ENCODE measurements at places on chromosomes 1 and 21.

DNA sequence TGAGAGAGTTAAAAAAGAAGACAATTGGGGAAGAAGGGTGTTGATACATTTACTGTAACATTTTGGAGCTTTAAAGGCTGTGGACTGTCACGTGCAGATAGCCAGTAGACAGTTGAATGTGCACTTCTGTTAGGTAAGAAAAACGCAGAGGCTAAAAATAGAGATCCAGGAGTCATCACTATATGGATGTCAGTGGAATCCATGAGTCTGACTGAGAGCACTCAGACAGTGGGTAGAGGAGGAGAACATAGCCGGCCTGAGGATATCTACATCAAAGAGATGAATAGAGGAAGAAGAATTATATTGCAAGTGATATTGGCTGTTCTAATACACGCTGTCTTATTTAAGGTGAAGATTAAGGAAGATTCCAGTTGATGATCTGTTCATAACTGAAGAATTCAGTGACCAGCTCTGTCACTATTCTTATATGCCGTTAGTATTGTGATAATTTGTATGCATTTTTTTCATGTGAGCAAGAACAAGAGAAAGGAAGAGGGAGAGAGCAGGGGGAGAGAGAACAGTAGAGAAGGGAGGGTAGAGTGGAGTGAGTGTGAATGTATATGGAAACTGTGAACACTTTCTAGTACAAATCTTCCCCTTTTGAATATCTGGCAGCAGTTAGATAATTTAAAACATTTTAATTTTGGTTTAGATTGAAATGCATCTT, 344.8 kb downstream of the CHRM3 start:
- DNase-seq, result no peak

GRCh38 chr1:85460555-85461088, 4.3 kb downstream of the DDAH1 start:
- DNase-seq, result no peak

DNA sequence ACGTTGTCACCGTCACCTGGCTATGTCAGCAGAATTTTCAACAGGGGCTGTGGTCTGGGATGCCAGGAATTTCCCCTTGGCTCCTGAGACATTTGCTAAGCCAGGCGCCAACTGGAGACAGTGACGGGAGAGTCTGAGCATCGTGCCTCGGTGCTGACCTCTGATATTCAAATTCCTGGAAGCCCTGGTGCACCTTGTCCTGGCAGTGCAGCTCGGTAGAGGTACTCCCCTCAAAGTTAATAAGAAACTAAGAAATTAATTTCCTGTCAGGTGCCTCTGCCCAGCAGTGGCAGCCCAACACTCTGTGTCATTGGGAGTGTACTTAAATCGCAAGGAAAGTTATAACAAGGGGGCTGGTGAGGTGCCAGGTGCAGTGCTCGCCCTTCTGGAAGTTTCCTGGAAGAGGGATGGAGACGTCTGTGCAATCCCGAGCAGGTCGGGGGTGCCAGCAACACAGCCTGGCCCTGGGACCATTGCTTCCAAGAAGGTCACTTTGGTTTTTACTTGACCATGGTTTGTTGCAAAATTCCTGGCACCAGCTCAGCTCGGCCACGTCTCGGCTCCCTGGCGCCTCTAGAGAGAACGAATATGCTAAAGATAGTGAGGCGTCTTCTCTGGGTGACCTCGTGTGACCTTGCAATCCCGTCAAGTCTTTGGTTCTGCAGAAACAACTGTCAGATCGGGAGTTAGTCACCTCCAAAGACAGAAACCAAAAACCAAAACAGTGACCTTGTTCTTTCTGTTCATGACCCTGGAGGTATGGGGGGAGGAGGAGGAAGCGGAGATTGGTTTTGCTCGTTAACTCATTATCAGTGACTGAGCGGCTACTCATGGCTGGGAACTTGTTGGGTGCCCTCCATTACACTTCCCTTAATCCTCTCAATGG, 149.5 kb upstream of the VAMP3 start:
- no peak for DNase-seq

GRCh38 chr1:32334274-32334861, 1.7 kb downstream of the MARCKSL1 start:
- no peak for DNase-seq

DNA sequence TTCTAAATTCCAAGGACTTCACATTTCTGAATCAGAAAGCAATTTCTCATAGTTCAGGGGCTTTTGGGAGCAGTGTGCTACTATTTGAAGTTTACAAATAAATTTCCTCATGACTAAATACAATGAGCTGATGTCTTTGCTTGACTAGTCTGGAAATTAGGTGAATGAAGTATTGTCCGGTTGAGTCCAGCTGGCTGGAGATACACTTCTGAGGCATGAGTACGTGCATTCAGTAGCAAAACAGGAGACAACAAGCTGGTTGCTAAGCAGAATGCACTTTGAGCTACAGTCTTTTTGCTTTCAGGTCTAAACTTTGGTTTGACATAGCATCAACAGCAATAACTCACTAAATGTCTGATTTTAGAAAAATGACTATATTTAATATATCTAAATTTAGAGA, 27.1 kb downstream of the ZNHIT6 start:
- DNase-seq, result no peak

DNA sequence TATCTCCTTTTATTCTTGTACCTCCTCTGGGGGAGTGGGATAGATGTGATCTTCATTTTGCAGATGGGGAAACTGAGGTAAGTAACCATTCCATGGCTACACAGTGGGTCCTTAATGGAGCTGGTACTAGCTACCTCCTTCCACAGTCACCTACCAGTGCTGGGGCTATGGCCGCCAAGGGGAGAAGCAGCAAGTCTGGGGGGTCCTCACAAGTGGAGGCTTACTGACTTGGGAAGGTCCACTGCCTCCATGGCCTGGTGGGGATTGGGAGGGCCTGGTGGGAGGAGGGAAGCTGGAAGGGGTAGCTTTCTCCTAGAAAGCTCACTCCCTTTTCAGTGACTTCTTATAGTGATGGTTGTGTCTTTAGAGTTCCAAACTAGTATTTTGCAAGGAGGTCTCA, 5.9 kb upstream of the FOXO6 start:
- no peak for DNase-seq

DNA sequence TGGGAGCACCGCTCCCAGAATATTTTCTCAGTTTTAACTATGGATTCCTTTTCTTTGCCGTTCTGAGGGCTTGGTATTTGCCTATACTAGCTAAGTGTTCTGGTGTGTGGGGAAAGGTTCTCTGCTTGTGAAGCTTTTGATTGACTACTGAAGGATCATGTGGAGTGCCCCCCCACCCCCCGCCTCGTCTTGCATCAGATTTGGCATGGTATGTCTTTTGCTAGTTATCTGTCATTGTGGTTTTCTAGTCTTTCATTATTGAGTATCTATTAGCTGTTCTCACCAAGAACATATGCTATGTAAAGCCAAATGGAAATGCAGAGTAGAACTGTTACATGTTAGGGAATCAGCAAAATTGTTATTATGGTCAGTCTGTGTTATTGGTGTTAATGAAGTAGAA, 58.3 kb downstream of the MACF1 start:
- no peak for DNase-seq

- DNase-seq, result no peak
These were observed 803.1 kb downstream of the USP25 start for GRCh38 chr21:16532840-16533239.

Data from NCI-H524 treated with DMSO at 0.1 percent for 48 hours (cell line).